AG08396 (cell line): ENCODE measurements at places on chromosomes 12 and 14.
A peak's percentile ranks its signal among the peaks of the same experiment; 100 is the strongest.

DNA sequence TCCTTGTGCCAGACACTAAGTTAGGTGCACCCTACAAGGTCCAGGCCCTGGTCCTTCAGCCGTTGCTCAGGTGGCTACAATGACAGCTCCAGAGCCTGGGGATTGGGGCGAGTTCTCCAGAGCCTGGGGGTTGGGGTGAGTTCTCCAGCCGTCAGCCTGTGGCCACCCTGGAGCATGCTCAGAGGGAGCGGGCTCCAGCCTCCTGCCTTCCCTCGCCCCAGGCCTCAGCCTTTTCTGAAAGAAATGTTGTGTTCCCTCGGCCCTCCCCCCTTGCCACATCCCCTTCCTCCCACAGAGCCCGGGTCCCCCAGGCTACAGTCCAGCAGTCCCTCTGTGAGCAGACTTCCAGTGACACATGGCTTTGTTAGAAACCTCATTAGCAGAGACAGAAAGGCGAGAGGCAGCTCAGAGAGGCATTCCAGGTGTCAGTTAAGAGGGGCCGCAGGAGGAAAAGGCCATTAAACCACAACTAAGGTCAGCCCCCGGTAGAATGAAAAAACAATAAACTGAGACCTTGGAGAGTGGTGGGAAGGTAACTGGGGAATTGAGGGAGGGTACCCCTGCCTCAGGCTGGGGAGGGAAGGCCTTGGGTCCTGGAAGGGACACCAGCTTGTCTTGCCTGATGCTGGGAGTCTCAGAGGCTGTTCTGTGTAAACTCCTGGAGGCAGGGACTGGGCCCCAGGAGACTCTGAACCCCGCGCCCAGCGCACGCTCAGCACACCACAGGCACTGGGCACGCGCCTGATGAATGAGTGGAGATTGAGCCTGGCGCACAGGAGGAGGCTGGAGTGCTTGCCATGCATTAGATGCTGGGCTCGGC, 23.1 kb upstream of the COL2A1 start:
- no peak for DNase-seq

DNA sequence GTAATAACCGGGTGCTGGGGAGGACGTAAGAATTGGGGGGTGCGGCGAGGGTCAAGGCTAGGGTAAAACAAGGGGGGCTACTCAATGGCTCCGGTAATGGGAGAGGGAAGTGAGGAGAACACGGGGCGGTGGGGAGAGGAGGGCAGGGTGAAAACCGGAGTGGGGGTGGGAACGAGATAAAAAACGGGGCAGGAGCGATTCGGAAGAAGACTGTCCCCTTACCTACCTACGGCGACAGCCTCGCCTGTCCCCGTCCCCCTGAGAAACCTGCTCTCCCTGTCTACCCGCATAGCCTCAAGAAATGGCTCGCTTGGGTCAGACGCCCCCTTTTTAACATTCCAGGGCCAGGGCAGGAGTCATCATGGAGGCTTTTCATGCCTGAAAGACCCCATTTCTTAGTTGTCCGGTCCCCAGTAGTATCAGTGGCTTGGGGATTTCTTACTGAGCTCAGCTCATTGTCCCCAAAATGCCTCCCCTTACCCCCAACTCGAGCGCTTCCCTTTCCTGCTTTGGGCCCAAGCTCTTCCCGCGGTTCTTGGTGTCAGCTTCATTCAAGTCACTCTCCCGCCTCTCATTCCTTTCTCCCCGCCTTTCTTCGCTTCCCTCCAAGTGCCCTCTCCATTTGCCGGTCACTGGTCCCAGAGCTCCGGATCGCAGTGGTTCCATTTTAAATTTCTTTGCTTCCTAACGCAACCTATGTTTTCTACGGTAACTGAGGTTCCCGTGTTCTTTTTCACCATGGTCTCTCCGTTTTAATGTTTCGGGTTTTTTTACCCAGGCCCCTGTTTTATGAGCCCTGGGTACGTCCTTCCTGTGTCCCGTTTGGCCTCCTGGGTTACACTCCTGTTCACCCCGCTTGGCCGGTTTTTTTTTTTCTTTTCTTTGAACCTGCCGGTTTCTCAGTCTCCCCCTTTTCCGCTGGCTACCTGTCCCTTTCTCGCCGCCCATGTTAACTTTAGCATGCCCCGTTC, 1.2 kb upstream of the WSB2 start:
- DNase-seq: peak; percentile 73

- DNase-seq: no peak
Observed at GRCh38 chr12:63753743-63754142, 26.0 kb upstream of the RXYLT1 start.

GRCh38 chr12:3624273-3624672, 128.6 kb downstream of the CRACR2A start:
- no peak for DNase-seq

GRCh38 chr12:122846622-122847515, 11.6 kb downstream of the HIP1R start:
- no peak for DNase-seq

GRCh38 chr12:130423991-130424857, 86.5 kb downstream of the PIWIL1 start:
- DNase-seq: no peak

- no peak for DNase-seq
Observed at GRCh38 chr12:93889516-93890212, 212.5 kb downstream of the CRADD start.

- DNase-seq: no peak
Observed at GRCh38 chr14:63672417-63673180, 30.9 kb upstream of the WDR89 start.

GRCh38 chr12:4140581-4141301, 132.8 kb upstream of the CCND2 start:
- no peak for DNase-seq

DNA sequence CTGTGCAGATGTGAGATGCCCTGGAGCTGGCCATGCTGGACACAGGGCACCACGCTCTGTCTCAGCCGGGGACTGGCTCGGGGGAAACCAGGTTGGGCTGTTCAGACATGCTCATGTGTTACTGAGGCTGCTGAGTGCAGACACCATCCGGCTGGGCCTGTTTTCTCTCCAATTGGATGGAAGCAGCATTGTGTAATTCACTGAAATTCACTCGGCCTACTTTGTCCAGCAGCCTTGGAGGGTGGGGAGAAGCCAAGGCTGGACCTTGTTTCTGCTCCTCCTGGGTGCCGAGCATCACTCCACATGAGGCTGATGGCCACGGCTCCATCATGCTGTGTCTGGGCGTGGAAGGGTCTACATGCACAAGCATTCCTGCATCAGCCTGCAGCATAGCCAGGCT, 130.7 kb downstream of the SMOC1 start:
- no peak for DNase-seq

- DNase-seq: no peak
Observed at GRCh38 chr12:130952171-130952954, 1.3 kb upstream of the ADGRD1 start.

DNA sequence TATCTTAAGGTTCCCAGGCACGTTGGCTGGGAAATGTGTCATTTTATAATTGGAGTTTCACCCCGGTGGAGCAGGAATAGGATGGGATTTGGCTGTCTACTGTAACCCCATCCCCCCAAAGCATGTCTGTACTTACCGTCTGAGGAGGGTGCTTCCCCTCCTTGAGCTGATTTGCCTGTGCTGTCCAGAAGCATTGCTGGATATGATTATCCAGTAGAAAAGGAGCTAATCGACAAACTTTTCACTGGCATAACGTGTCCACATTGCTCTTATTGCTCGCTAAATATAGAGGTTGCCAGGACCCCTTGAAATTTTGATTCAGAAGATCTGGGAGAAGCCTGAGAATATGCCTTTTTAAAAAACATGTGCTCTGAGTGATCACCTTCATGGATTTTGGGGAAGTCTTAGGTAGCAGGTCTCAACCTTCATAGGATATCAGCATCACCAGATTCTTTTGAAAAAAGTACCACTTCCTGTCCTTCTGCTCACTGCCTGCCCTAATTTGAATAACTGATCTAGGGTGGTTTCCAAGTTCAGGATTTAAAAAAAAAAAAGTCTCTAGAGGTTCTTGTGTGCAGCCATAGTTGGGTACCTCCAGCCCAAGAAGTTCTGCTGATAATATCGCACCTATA, 80.4 kb upstream of the KCNA1 start:
- DNase-seq: no peak

GRCh38 chr12:121248622-121249021, 38.7 kb downstream of the P2RX4 start:
- DNase-seq: no peak

GRCh38 chr12:91507754-91508153, 325.1 kb upstream of the DCN start:
- no peak for DNase-seq

DNA sequence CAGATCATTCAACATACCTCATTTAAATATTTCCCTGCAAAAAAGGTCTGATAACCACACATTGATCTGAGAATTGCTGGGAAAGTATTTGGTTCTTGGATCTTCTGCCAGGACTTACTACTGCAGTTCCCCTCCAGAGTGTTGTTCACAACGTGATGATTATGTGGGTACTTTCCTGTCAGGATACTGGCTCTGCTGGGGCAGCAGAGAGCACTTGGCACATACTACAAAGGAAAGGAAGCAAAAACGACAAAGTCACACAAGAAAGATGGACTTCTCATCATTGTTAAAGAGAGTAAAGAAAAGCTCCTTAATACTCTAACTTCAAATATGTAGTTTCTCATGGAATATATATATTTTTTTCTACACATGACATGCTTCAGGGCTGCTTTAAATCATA, 11.5 kb downstream of the GNS start:
- no peak for DNase-seq

- peak; percentile 25 for DNase-seq
Observed at GRCh38 chr14:50928002-50928635, 16.2 kb downstream of the PYGL start.

- no peak for DNase-seq
Observed at GRCh38 chr12:128168273-128168672, 98.7 kb upstream of the TMEM132C start.

GRCh38 chr12:123187637-123188036, 36.7 kb upstream of the PITPNM2 start:
- DNase-seq: no peak

DNA sequence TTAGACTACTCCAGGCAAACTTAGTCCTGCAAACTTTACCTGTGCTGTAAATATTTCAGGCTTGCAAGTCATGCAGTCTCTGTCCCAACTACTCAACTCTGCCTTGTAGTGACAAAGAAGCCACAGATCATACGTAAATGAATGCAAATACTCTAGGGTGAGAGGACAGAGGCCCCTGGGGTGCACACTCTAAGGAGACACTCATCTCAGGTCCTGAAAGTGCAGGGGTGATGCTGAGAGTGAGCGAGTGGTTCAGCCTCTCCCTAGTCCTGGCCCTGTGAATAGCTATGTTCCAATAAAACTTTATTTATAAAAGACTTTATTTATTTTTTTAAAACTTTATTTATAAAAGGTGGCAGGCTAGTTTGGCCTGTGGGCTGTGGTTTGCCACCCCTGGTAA, 34.9 kb downstream of the HCAR2 start:
- no peak for DNase-seq

DNA sequence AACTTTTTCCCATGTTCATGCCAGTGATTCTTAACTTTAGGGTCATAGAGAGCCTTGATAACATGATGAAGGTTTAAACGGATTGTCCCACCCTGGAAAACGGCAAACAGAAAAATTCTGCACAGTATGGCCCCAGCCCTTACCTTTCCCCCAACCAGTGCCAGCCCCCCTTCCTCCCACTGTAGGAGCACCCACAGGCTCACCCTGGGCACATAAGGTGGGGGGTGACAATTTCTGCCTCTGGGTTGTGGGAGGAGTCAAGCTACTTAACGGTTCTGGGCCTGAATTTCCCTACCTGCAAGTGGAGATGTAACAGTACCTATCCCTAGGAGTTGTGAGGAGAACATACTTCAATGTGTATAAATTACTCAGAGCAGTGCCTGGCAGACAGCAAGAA, 18.0 kb downstream of the XRCC3 start:
- no peak for DNase-seq

DNA sequence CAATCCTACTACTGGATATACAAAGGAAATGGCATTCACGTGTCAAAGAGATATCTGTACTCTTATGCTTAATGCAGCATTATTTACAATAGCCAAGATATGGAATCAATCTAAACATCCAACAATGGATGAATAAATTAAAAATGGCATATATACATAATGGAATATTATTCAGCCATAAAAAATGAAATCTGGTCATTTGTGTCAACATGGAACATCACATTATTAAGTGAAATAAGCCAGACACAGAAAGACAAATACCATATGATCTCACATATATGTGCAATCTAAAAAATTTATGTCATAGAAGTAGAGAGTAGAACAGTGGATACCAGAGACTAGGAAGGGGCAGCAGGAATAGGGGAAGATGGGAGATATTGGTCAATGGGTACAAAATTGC, 228.8 kb upstream of the TBX3 start:
- no peak for DNase-seq

- no peak for DNase-seq
Observed at GRCh38 chr12:46794593-46795190, 31.1 kb downstream of the SLC38A4 start.

DNA sequence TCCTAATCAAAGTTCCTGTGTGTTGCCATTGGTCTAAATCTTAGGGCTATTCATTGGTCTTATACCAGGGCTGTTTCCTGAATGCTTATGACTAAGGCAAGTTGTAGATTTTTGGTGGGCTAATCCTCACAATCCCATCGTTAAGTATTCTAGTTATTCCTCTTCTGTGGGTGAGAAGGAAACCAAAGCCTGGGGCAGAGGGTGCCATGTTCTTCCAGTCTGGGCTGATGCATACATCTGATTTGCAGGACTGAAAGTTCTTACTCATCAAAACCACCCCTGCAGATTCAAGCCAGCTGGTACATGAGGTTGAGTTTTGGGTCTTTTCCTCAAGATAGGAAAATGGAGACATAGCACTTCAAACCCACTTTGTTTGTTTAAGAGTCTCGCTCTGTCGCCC, 25.7 kb downstream of the PPP1CC start:
- DNase-seq: no peak

DNA sequence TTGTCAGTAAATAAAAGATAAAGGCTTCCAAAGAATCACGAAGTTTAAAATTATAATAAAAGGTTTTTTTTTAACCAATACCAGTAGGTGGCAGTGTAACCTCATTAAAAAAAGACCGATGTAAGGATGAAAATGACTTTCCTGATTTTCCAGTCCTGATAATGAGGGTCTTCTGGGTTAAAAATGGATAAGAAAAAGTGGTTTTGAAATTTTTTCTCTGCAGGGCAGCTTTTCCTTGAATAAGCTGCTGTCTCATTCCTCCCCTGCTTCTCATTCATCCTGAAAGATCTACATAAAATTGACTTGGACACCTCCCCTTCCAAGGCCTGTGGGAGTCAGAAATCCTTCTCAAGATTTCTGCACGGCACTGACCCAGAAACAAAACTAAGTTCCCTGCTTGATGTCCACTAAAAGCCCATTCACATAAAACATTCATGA, 58.9 kb upstream of the FBXO33 start:
- DNase-seq: peak; percentile 13

DNA sequence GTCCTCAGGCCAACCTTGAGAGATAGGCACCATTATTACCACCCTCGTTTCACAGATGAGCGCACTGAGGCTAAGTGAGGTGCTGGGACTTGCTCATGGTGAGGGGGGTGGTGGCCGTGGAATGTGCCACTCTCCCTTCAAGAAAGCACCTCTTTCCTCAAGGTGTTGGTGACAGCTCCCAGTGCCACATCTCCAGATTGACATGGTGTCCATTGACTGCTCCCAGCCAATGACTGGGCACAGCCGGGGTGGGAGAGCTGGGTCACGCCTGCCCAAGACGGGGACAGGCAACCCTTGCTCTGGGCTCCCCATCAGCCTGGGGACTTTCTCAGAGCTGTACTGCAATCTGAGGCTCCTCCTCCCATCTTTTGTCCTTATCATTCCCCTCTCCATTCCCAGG, 21.0 kb upstream of the MYL2 start:
- DNase-seq: no peak
